ENCODE measurements at places on chromosomes 2 and 18.
A peak's percentile ranks its signal among the peaks of the same experiment; 100 is the strongest.

DNA sequence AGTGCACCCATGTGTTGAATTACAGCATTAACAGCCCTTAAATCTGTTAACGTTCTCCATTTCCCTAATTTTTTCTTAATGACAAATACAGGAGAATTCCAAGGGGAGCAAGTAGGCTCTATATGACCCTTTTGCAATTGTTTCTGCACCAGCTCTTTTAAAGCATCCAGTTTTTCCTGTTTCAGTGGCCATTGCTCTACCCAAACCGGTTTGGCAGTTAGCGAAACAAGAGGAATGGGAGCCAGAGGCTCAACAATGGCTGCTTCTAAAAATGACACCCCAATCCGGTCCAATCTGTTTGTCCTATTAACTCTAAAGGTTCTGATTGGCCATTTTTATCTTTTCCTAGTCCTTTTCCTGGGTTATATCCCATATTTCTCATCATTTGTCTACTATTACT lies 15.1 kb upstream of the SUCLG1 start:
- DNase-seq: no peak

DNA sequence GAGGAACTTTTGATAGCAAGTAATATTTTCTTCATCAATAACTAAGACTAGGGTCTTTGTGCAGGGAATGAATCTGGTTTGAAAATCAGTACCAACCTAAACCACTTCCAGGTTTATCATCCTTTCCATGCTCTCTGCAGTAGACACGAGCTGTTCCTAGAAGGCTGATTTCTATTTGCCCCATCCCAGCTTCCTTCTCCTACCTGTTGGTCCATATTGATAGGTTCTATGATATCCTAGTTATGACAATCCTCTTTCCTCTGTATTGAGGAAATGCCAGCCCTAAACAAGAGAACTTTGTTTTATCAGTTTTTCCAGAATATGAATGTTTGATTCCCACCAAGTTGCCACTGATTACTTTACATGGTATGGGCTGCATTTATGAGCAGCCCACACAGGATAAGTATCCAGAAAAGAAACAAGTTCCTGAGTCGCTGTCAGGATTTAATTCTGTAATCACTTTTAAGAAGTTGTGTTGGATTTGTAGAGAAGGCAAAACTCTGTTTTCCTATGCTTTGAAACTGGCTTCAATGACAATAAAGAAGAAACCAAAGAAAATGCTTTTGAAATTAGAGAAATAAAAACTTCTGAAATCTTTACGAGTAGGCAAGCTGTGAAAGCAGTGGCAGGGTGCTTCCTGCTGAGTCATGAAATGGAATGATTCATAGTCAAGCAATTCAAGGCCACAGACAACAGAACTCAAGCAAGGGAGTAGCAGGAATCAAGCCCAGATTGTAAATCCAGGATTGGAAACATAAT lies 37.3 kb upstream of the TANK start:
- DNase-seq: peak; percentile 34

- no peak for DNase-seq
Measured at GRCh38 chr2:234203135-234203984, 152.9 kb downstream of the SPP2 start.

DNA sequence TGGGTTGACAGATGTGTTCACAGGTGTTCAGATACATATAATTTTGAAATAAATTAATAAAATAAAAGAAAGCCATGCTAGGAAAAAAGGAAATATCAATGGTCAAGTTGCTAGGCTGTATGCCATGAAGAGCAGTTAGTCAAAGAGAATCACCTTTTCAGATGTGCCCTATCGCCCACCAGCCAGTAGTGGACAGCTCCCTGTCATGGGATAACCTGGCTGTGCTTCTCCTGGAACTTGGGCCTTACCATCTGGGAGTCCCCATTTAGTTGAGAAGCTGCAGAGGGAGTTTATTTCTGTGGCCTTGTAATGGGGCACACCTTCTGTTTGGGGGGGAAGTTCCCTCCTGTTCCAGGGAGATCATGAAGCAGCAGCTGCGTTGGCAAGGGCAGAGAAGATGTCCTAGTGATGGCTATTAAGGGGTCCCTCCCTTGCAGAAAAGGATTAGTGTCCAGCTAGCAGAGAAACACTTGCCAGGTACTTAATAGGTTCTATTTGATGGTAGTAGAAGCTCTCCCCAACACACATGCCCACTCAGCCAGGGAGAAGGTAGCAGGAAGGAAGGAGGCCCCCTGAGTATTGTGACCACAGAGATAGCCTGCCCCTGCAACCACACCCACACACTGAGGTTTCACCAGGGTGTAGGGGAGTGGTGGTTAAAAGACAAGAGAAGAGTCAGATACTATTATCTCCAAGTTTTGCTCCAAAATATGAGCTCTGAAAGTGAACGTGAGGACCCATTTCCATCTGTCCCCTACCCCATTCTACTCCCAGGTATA lies 117.7 kb downstream of the B3GNT2 start:
- DNase-seq: no peak

Data from hematopoietic multipotent progenitor cell treated with erythropoietin and hydrocortisone succinate and interleukin-3 and kit ligand, for 17 days (in vitro differentiated cells).